ENCODE measurements at places on chromosomes 16 and 17.

DNA sequence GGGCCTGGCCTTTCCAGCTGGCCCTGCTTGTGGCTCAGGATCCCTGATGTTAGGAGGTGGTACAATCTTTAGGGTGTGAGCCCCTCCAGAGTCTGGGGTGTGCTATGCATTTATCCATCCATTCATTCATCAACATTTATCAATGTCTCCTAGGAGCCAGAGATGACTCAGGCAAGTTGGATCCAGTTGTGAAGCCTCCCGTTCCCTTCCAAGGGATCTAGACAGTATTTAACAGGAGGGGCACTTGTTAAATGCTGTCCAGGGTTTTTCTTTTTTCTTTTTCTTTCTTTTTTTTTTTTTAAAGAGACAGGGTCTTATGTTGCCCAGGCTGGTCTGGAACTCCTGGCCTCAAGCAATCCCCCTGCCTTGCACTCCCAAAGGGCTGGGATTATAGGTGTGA is 42.0 kb upstream of the SMPD3 start:
- DNase-seq = no peak

DNA sequence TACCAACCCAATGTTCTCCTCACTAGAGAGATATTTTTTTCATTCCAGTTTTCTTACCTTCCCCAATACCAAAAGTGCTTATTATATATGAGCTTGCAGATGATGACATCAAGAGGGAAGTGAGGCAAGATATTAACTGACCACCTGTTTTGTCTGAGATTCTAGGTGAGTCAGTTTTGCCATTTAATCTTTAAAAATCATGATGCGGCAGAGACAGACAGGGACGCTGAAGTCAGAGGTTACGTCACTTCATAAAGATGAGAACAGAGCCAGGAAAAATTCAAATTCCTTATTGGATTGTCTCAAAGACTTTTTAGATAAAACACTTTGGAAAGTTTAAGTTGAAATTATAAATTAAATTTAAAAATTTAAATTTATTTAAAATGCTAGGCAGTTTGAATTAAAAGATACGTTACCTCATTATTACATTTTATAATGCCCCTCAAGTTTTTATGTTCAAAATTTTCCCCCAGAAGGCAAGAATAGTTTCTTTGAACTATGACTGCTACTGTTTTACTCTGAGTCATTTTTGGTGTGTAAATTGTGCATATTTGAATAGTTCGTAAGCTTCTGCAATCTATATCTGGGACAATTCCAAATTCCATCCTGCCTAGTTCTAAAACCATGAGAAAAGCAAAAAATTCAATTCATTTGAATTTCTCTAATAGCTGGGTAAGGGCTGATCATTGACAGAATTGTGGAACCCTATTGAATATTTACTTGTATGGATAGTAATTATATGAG is 839.6 kb upstream of the GOT2 start:
- no peak for DNase-seq

DNA sequence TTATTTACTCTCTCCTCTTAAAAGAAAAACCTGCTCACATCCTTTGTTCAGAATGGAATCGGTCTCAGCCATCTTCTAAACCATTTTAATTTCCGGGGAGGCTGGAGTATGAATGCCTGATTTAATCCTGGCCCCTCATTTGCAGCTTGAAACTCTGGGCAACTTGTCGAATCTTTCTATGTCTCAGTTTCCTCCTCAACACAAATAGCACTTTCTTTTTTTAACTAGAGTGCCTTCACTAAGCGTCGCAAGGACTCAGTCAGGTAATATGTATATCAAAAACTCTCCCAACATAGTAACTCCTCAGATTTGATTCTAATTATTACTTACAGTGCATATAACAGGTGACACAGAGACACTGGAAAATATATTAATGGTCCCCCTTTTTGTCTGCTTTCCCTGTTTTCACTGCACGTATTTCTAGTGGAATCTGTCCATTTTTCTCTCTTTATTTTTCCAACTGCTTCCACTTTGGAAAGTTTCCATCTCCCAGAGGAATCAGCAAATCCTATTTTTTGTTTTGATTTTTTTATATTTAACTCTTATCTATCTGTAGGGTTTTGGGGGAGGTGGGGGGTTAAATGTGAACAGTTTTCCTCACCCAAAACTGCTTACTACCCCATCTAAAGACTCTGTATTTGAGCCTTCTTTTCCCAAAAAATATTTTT is 18.6 kb downstream of the SNN start:
- no peak for DNase-seq

DNA sequence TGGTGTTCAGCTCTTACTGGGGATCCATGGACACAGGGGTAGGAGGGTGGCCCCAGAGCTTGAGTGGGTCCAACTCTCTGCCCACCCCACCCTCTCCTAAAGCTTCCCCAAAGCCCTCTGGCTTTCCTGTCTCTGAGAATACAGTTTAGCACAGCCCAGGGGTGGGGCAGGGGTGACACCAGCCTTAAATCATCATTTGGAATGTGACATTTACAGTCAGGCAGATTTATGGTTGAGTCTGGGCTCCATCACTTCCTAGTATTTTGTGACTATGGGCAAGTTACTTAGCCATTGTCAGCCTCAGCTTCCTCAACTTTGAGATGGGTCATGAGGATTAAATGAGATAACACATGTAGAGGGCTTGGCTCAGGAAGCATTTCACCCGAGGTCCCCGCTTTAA is 193.1 kb upstream of the IRX6 start:
- no peak for DNase-seq

GRCh38 chr16:70679671-70680494 is 6.0 kb downstream of the MTSS2 start:
- no peak for DNase-seq

GRCh38 chr17:77498791-77499698 is 358.3 kb downstream of the SEC14L1 start:
- DNase-seq = no peak

DNA sequence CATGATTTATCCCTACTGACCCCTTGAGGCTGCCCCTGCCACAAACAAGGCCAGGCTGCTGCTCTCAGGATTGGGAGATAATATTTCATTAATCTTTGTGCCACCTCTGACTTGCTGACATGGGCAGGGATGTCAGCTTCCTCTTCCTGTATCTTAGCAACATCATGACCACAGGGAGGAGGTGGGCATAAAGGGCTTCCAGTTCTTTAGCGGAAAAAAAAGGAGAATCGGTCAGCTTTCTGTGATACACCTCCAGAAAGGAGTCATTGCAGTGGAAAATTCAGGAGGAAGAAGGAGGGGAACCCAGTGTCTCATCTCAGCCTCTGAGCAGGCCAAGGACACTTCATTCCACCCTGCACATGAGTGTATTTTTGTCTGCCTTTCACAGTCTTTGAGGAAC is 206.8 kb upstream of the SDK2 start:
- DNase-seq = no peak

DNA sequence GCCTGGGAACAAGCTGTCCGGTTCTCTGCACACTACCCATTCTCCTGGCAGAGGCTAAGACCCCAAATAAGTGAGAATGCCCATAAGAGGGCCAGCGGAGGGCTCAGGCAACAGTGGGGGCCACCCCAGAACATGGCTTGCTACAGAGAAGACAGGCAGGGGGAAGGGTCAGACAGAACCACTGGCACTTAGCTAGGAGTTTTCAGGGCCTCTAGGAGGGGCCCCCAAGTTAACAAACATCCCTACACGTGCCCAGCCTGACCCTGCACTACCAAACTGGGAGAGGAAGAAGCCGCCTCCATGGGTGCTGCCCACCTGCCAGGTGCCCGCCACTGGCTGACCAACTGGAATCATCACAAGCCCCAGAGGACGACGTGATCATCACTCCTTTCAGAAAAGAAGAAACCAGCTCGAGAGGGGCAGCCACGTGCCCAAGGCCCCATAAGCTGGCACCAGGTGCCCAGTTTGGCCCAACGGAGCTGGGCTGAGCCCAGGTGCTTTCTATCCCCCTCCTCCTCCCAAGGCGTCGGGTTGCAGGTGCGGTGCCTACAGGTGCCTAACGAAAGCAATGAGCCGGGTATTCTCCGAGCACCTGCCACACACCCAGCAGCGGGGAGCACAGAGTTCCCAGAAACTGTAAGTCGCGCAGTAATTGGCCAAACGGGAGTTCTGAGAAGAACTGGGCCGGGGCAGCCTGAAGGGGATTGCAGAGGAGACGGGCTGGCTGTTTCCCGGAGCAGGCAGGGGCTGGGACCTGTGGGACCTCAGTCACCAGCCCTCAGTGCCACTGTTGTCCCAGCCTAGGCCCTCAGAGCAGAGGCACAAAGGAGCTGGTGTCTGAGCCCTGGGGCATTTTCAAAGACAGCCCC is 13.2 kb downstream of the RPH3AL start:
- no peak for DNase-seq

- DNase-seq = no peak
These were observed 1882.6 kb downstream of the TP53TG3F start for GRCh38 chr16:35342012-35342411.

GRCh38 chr17:71176331-71176730 is 944.5 kb upstream of the SOX9 start:
- DNase-seq = no peak

DNA sequence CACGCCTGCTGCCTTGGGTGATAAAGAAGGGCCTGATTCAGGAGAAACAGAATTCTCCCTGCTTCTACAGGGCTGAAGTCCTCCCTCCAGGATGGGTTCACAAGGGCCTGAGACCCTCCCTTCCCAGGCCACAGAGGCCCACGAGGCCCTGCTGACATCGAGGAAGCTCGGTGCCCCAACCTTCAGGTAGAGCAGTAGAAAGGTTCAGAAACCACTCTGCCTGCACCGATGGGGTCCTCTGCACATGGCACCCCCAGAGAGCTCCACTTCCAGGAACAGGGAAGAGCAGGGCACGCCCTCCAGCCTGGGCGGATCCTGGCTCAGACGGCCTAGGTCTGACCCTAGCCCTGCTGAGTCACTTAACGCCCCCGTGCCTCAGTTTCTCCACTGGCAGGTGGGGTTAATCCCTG is 773 bp downstream of the CENPX start:
- no peak for DNase-seq

- no peak for DNase-seq
These were observed 20.5 kb downstream of the TMEM100 start for GRCh38 chr17:55702150-55702549.

DNA sequence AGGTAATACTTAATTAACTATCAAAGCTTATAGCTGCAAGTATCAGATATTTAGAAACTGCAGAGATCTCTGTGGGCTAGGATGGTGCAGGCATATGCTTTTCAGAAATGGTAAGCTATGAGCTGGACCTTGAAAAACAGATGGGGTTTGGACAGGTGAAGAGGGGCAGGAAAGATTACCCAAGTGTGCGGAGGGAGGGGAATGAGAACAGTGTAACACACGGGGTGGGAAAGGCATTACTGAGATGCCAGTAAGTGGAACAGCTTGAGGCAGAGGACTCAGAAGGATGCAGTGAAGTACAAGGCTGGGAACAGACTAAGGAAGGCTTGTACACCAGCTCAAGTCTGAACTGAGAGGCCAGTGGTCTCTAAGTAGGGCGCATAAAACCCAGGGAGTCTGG is 22.1 kb upstream of the EVPL start:
- DNase-seq = no peak

DNA sequence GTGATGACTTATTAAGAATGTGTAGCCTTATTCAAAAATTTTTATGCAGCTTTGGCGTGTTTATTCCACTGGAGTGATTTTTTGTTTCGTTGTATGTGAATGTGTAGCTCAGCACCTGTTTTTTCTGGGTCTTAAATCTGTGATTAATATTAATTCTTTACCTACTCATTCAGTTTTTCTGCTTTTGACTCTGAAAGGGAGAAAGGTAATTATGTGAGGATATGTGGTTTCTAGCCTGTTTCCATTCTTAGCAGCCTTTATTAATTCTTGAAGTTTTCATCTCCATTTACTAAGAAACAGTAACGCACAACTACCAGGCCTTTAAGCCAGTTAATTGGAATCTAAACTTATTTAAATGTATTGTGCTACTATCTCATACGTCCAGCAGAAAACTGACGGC is 7.0 kb downstream of the HEATR3 start:
- no peak for DNase-seq

GRCh38 chr17:78473951-78474613 is 95.6 kb downstream of the PGS1 start:
- DNase-seq = no peak

DNA sequence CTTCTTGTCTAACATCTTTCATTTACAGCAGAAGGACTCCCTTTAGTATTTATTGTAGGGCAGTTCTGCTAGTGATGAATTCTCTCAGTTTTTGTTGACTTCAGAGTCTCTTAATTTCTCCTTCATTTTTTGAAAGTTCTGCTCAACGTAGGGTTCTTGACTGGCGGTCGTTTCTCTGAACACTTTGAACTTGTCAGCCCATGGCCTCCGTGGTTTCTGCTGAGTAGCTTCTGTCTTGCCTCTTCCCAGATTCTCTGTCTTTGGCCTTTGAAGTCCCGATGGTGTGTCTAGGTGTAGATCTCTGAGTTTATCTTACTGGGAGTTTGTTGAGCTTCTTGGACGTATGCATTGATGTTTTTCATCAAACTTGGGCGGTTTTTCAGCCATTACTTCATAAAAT is 13.4 kb downstream of the GAA start:
- DNase-seq = no peak

GRCh38 chr17:7229504-7229903 is 4.8 kb downstream of the DVL2 start:
- DNase-seq = no peak

DNA sequence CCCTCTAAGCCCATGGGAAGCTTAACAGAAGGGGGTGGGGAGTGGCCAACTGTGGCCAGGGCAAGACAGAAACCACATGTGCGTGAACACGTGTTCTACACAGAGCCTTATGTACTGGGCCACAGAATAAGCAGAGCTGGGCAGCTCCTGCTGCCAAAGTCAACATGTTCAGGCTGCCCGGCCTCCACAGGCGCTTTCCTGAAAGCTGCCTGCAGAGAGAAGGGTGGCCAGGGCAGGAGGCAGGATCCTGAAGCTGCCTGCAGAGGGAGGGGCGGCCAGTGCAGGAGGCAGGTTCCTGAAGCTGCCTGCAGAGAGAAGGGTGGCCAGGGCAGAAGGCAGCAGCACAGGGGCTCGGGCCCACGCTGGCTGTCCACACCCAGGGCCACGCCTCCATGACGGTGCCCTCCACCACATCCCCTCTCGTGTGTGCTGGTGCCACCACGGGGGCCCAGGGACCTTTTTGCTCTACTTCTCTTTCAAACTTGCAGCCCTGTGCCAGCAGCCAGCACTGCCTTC is 79.5 kb downstream of the ANKRD11 start:
- DNase-seq = no peak

- no peak for DNase-seq
These were observed 5.1 kb downstream of the ANKFN1 start for GRCh38 chr17:56158344-56158743.

GRCh38 chr17:82419540-82419939 is 1.2 kb upstream of the OGFOD3 start:
- no peak for DNase-seq

- DNase-seq = no peak
These were observed at the start of gene HBQ1 for GRCh38 chr16:180101-180675. TSS of gene HBQ1 (plus strand) at chr16:180459. CDS start at chr16:180487, 28 bp downstream.

GRCh38 chr17:63419949-63420867 is 25.9 kb downstream of the CYB561 start:
- DNase-seq = no peak

DNA sequence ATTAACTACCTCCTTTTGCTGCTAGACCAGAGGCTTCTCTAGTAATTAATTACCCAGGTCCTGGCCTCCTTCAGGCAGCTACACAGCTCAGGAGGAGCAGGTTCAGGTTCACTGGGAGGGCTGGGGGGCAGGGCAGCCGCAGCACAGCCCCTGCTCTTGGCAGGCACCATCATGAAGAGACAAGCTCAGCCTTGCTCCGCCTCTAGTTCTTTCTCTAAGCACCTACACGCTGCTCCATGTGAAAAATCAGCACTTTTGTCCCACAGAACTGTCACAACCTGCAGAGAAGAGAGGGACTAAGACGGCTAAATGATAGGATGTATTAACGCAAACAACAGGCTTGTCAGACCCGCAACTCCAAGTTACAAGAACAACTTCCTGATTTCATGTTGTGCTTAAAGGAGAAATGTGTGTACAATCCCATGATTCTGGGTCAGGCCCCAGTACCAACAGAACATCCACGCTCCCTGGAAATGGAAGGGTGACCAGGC is 53.4 kb downstream of the GRB2 start:
- no peak for DNase-seq

Data from activated CD4-positive, CD25-positive, alpha-beta regulatory T cell treated with anti-CD3 and anti-CD28 coated beads, Interleukin-2, amount 50 U/mL, for 16 hours (primary cell).